Right lung (tissue), 10 donors: ENCODE measurements at places on chromosomes 5 and 9. TPM values are rescaled to one million over a fixed set of nuclear protein-coding genes. Genes with fewer than 3 reads are reported as not detected.

CYSRT1 gene
- 3.0 TPM for polyA plus RNA-seq

ALDOB gene
- polyA plus RNA-seq, result 0.96 TPM

ELOVL7 gene
- polyA plus RNA-seq, result 1.8 TPM

RNF145 gene
- polyA plus RNA-seq, result 133 TPM

ANKRD20A1 gene
- polyA plus RNA-seq, result 1.2 TPM

FREM1 gene
- 101 TPM for polyA plus RNA-seq

IFNE gene
- polyA plus RNA-seq, result 0.20 TPM

PRUNE2 gene
- 4.4 TPM for polyA plus RNA-seq

FSTL4 gene
- 0.14 TPM for polyA plus RNA-seq

OBP2B gene
- not detected for polyA plus RNA-seq

SPINK6 gene
- polyA plus RNA-seq, result not detected

MEIKIN gene
- not detected for polyA plus RNA-seq

ANKRD18A gene
- polyA plus RNA-seq, result 3.4 TPM

COL5A1 gene
- 131 TPM for polyA plus RNA-seq

PGGT1B gene
- polyA plus RNA-seq, result 36.7 TPM

TPD52L3 gene
- polyA plus RNA-seq, result not detected

PHF24 gene
- polyA plus RNA-seq, result 0.27 TPM

PCDH12 gene
- polyA plus RNA-seq, result 36.0 TPM

TRPM3 gene
- 1.6 TPM for polyA plus RNA-seq

FOXD4 gene
- not detected for polyA plus RNA-seq

SV2C gene
- polyA plus RNA-seq, result 0.30 TPM

C9orf72 gene
- polyA plus RNA-seq, result 29.7 TPM

ADGRV1 gene
- polyA plus RNA-seq, result 11.8 TPM

NUTM2G gene
- polyA plus RNA-seq, result 0.67 TPM

TAF11L5 gene
- not detected for polyA plus RNA-seq

PROB1 gene
- polyA plus RNA-seq, result 0.65 TPM

DBH gene
- polyA plus RNA-seq, result 1.1 TPM

CDH9 gene
- 0.23 TPM for polyA plus RNA-seq

TMC1 gene
- 0.30 TPM for polyA plus RNA-seq

OR1J2 gene
- polyA plus RNA-seq, result not detected

FANCC gene
- polyA plus RNA-seq, result 31.7 TPM

CD180 gene
- 1.9 TPM for polyA plus RNA-seq

MARCHF3 gene
- 5.6 TPM for polyA plus RNA-seq

SPATA31D4 gene
- polyA plus RNA-seq, result not detected

FGF1 gene
- 0.64 TPM for polyA plus RNA-seq

TESK1 gene
- 26.0 TPM for polyA plus RNA-seq

LEAP2 gene
- 3.2 TPM for polyA plus RNA-seq
